K562 (cell line): ENCODE measurements at places on chromosomes 2 and 18. TPM values are rescaled to one million over a fixed set of nuclear protein-coding genes. Genes with fewer than 3 reads are reported as not detected.

- no peak for DNase-seq
These were observed 153.2 kb downstream of the WDR7 start for GRCh38 chr18:56804395-56804794.

DNA sequence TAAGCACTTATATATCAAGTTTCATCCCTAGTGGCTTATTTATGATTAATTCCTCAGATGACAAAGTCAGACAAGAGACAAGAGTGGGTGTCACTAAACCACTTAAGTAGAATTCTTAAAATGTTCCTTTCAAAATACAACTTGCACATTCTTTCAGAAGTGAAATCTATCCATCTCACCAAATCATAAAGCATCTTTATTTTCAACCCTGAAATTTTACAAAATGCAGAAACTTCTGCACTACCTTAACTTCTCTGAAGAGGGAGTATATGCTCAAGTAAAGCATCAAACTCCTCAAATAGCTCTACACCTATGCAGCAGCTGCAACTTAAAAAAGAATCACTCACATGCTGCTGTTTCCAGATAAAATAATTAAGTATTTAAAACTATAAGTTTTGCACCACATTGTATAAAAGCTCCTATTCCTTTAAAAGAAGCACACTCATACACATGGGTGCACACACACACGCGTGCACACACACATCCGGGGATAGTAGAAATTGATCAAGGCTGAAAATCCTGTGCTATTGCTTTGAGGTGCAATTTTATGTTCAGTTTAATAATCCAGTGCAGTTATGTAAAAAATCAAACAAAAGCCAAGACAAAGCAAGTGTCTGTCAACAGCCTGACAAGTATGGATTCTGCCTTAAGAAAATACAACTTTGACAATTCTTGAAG, 244.5 kb downstream of the TCF4 start:
- peak; percentile 6 for DNase-seq

GRCh38 chr2:74029714-74030397, 45.1 kb downstream of the TET3 start:
- DNase-seq = no peak

- no peak for DNase-seq
These were observed 262.1 kb downstream of the LPIN1 start for GRCh38 chr2:12008425-12009061.

DNA sequence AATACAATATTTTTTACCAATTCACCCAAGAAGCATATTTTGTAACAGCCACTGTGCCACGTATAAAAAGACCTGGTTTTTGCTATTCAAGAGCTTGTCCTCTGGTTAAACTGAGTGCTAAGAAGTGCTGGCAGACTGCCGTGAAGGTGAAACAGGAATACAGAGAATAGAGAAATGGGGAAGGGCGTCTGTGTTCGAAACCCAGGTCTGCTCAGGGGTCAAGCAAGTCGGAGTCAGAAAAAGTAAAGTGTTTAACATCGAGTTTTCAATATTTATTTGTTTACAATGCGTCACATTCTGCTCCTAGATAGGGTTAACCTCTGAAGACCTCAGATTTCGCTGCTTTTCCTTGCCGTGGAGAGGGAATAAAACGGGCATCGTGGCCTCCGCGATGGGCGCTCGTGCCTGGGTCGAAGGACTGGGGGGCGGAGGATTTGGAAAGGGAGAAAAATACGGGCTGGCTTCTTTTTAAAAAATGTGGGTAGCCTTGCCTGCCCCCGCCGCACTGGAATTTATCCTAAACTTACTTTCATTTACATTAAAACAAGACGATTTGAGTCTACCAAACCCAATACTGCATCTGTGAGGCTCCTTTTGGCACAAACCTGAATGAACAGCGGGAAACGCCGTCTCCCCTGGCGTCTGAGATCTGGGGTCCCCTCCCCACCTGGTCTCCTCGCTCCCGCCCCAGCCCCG, 1.1 kb upstream of the SNTG2 start:
- DNase-seq = no peak

DNA sequence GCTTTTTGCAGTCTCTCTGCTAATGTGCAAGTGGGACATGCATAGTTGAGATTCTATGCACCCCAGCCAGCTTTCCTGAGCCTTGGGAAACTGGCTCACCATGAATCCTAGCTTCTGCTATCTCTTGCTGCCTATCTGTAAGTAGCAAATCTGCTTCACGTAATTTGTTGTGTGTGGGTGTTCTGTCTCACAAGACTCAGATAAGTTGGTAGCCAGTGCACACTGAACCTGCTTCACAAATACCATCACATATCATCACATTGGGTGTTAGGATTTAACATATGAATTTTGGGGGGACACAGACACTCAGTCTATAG, 13.9 kb upstream of the VRK2 start:
- no peak for DNase-seq

- no peak for DNase-seq
These were observed 329.7 kb upstream of the NRP2 start for GRCh38 chr2:205352593-205352992.

DNA sequence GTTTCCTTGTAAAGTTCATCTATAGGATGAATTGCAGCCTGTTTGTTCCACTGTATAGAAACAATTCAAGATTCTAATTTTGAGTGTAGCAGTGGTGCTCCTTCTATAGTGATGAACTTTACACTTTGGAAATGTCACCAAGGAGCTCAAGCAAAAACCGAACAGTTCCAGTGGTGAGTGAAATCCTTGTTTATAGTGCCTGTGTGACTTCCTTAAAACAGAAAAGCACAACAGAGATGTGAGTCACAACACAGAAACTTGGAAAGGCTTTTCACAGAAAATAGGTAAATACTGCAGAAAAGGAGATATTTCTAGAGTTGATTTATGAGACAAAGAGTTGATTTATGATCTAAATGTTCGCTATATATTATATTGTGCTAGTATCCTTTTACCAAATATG, 482.0 kb downstream of the PTPRM start:
- no peak for DNase-seq

The SULT1C3 gene
- total RNA-seq = not detected in 2 replicates

The SLC4A3 gene
- 0.04 and 0.31 TPM in 2 replicates for total RNA-seq

The AGXT gene
- 0.18 TPM in 2 replicates for total RNA-seq

The COL3A1 gene
- 0.67 and 0.71 TPM in 2 replicates for total RNA-seq

The C1GALT1C1L gene
- total RNA-seq = 1.5 and 1.6 TPM in 2 replicates

The WDPCP gene
- total RNA-seq = 6.2 and 7.4 TPM in 2 replicates
